ENCODE measurements at places on chromosomes 7 and 10.

DNA sequence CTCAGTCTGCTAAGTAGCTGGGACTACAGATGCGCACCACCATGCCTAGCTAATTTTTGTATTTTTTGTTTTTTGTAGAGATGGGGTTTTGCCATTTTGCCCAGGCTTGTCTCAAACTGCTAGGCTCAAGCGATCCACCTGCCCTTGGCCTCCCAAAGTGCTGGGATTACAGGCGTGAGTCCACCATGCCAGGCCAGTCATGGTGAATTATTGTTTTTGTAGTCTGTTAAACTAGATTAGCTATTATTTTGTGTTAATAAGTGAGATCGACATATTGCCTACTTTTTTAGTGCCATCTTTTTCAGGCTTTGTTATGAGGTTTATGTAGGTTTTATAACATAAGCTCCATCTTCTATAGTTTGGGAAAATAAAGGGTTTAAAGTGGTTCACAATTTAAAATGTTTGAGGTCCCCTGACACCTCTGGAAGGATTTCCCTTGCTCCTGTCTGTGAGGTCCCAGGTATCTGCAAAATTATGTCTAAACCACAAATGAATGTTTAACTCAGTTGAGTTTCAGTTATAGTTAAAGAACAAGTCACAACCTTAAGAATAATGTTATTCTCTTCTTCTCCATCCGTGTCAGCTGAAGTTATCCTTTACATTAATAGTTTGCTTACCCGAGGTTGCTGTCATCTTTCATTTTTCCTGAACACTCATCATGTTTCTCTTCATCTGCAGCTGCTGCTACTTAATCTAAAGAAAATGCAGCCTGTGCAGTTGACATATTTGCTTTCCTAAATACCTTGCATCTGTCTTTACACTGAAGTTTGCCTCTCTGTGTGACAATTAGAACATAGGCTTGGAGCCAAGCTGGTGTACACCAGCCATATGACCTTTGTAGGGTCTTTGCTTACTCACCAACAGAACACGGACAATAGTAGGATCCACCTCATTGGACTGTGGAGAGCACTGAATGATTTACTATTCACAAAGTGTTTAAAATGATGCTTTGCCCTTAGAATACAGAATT, 8.9 kb upstream of the VSTM4 start:
- no peak for DNase-seq

GRCh38 chr7:129187681-129188371, 607 bp upstream of the SMO start:
- DNase-seq = no peak

DNA sequence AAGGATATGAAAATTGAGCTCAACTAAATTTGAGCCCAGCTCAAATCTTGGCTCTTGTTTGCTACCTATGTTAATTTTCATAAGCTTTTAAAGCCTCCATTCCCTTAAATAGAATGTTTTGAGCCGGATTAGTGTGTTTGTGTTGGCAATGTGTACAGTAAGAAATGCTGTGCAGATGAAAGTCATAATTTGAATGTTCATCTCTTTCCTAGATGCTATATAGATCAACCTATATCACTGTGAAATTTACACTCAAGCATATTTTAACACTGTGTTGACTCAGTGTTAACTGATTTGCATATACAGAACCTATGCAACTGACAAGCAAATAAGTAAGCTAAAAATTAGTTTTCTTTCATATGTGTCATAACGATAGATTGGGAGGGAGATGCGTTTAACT, 272.5 kb downstream of the TFEC start:
- DNase-seq = no peak

DNA sequence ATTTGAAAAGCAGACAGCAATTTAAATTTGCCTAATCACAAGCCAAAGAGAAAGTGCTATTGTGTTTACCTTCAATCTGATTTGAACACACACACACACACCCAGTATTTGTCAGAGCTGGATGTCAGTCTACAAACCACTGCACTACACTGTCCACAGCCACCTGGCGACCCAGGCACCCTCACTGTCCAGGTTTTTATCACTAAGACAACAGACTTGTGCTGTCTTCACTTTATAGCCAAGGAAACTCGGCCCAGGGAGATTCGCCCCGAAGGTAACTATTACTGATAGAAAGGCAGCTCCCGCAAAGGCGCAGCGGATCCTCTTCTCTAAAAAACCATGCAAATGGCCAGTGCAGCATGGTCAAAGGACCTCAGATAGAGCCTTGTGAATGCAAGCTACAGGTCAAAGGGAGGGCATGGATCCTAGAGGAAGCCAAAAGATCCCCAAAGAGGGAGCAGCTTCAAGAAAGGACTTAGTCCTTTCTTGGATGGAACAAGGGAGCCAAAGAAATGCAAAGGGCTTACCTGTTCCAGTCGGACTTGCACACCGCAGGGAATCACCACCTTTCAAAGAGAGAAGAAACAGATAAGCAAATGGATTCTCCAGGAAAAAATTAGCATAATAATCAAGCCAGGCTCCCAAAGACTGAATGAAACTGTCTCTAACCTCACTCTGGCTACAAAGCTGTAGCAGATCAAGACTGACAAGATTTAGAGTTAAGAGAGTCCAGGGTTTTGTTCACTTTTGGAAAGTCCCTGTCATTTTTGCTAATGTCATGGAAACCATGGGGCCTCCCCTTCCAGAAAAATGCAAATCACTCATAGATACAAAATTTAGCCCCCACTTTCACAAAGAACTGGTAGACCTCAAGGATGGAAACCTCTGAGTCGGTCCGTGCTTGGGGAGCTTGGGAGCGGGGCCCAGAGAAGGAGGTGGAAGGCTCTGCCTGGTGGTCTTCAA, 101.1 kb downstream of the TNS3 start:
- no peak for DNase-seq

- DNase-seq = peak; percentile 66
These were observed 189.8 kb downstream of the HECW1 start for GRCh38 chr7:43302211-43302711.

GRCh38 chr10:130775311-130775710, 536.2 kb downstream of the TCERG1L start:
- DNase-seq = no peak

DNA sequence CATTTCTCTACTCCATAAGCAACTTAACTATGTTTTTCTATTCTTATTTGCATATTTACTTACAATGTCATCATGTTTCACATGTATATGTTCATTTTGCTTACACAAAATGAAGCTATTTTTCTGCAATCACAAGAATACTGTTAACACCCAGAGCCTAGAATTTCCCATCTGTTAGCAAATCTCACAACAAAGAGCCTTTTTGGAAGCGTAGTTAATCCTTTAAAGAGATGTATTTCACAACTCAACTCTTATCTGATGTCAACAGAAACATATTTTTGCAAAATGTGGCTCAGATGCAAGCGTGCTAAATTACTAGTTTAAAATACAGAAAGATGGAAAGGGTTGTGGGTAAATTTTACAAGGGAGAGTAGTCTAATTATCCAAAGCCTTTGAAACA, 110.6 kb upstream of the COL1A2 start:
- peak; percentile 57 for DNase-seq

DNA sequence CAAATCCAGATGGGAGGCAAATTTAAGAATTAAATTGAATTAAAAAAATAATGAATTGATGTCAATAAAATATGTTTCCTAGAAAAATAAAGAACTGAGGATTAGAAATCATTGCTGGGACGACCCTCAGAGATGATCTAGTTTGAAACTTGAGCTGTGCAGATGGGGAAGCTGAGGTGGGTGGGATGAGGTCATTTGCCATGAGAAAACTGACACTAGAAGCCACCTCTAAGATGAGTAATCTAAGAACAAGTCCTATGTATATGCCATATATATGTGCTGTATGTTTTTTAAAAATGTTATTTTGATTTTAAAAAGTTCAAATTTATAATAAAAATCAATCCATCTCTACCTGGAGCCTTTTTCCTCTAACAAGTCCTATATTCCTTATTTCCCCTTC, 135.7 kb downstream of the RSU1 start:
- peak; percentile 9 for DNase-seq

DNA sequence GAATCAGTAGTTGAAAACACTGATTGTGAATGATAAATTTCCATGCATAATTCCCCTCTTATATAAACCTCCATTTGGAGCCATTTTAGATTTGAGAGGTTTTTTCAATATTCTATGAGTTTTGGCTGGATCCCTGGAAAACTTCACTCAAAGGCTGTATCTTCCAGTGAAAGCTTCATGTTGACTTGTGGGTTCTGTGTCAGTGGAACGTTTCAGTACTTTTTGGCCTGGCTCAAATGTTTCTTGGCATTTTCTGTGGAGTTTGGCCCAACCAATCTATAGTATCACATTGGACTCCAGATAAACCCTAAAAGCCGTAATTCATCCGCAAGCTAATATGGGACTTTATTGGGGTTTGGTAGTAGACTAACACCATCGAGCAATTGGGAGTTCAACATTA, 172.6 kb upstream of the PRPS1L1 start:
- DNase-seq = no peak

GRCh38 chr10:74289951-74290350, 138.9 kb downstream of the ADK start:
- DNase-seq = no peak

DNA sequence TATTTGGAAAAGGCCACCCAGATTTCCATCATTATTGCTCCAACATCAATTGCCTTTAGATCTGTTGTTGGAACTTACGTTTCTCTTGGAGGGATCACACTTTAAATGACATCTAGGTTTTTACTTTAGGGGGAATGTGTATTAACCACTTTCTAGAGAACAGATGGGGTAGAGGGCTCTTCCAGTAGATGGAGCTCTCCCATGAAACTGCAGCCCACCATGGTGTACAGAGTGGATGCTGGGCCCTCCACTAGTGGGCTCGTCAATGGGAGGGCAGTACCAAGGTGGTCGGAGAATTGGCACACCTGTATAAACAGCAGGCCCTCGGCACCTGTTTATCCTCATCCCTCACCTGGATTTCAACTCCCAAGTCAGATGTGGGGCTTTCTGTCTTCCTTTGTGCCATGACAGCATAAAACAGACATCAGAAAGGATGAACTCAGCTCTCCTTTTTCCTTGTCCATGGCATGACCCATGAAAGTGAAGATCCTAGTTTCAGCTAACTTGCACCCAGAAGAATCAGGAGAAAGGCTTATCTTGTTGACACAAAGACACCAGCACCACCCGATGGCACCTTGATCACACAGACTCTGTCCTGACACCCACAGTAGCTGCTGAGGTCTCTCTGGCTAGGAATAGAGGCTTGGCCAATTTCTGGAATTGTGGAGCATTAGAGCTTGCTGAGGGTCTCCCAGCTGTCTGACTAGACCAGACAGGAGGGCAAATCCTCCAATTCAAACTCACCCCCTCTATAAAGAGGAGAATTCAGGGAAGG, 150.5 kb downstream of the CYP26A1 start:
- DNase-seq = no peak

DNA sequence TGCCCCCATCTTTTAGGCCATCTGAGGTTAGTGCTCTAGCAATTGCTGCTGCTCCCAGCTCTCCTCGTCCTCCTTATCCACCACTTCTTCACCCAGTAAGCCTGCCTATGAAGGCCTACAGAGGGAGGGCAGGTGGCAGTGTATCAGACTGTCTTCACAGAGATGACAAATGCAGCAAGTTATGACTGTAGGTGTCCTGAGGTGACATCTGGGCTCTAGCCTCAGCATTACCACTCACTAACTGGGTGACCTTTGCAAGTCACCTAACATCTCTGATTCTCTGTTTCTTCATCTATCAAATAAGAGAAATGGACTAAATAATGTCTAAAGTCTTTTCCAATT, 151.6 kb downstream of the NOC3L start:
- no peak for DNase-seq

DNA sequence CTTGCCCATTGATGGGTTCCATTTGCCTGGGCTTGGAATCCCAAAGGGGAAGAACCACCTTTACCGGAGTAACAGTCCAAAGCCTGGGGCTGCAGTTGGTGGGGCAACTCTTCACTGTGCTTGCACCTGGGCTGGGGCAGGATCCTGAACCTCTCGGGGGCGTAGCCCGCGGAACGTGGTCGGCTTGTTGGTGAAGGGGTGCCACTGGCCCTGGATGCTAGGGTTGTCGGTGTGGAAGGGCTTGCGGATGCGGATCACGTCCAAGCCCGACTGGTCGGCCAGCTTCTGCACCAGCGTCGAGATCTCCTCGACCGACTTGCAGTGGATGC, 710 bp downstream of the MRPL43 start:
- peak; percentile 22 for DNase-seq

GRCh38 chr10:11328264-11329061, 283.0 kb downstream of the USP6NL start:
- no peak for DNase-seq

All from iris pigment epithelial cell (primary cell).